Vagina (tissue), 2 donors: ENCODE measurements at places on chromosomes 4 and X.

- no peak for DNase-seq
Observed at GRCh38 chr4:54090804-54091623, 8.9 kb upstream of the GSX2 start.

- DNase-seq: no peak
Observed at GRCh38 chrX:15749642-15750610, 11.9 kb downstream of the CA5B start.

DNA sequence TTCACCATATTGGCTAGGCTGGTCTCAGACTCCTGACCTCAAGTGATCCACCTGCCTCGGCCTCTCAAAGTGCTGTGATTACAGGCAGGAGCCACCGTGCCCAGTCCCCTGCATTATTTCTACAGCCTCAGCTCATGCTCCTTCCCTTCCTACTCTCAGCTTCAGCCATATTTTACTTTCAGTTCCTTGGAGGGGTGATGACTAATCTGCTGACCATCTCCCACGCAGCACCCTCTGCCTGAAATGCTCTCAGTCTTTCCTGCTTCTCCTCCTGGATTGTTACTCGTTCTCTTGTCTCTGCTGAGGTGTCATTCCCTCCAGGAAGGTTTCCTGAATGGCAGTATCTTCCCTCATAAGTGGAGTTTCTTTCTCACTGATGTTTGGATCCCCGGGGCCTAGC, 63.3 kb downstream of the MOSPD2 start:
- DNase-seq: no peak

DNA sequence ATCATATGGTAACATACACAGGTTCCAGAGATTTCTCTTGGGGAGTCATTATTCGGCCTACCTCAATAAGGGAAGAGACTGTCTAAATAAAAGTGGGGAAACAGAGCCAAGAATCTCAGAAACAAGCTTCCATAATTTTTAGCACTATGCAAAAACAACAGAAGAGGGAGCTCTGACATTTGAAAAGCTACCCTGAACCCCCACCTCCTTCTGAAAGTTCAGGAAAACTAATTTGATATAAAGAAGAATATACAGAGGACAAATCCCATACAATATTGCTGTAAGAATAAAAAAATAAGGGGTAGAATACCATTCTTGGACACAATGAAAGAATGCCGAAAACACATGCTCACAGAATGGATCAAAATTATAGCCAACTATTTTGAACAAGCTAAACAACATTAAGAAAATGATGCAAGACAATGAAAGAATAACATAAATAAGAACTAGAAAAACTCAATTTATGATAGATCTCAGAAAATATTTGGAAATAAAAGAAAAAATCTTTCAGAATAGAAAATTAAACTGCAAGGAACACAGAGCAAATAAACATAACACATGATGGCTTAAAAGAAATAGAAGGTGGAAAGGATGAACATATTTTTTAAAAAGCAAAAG, 14.4 kb upstream of the ZNF41 start:
- no peak for DNase-seq

DNA sequence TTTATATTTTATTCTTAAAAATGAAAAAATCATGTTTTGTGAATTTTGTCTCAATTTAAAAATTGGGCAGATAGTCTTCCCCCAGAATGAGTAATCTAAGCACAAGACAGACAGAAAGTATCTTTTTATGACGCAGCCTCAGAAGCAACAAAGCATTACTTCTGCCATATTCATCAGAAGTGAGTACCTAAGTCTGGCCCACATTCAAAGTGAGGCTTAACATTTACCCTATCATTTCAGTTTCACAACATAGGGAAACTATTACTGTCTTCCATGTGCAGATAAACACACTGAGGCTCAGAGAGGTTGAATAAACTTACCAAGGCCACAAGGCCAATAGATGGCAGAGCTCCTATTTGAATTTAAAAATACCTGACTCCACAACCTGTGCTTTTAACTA, 4.4 kb upstream of the PRDX4 start:
- no peak for DNase-seq

GRCh38 chr4:141788169-141788915, 152.0 kb downstream of the IL15 start:
- DNase-seq: no peak

DNA sequence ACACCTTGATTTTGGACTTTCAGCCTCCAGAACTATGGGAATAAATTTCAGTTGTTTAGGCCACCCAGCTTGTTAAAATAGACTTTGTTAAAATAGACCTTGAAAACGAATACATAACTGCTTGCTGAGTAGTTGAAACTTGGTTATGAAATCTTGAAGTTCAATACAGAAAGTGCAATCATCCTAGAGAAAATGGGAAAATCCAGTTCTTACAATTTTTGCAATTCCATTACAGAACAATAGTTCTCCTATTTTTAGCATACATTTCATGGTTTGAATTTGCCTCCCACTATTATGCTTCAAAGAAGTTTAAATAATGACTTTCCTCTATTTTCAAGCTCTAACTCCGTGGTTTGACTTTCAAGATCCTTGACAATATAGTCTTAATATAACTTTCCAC, 10.5 kb downstream of the TLR1 start:
- DNase-seq: no peak

DNA sequence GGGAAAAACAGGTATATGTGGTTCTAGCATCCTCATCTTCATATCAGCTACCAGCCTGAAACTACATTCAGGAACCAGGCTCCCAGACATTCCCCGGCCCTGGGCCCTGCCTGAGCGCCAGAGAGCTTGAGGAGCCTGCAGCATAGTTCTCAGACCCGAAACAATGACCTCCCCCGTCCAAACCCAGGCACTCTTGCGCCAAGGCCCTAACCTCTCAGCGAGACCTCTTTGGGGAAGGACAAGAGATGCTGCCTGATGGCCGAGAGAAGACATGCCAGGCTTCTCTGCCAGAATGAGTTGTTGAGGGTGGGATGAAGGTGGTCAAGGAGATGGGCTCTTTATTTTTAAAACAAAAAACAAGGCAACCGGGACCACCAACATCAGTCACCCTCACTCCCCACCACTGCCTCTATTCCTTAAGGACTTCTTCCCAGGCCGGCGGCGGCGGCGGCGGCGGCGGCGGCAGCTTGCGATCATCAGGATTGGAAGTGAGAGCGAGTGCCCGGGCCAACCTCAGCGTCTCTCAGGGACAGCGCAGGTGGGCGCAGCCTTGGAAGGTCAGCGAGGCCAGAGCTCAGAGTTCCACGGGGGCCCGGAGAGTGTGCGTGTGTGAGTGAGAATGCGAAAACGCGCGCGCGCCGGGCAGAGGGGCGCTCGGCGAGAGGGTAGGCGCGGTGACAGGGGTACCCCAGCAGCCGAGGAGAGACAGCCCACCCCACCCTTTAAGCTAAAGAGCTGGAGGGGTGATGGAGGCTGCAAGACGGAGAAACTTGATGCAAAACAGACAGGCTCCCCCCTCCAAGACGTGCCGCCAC, 601 bp downstream of the INPP4B start:
- DNase-seq: no peak
